ENCODE measurements at places on chromosomes 6 and 20. TPM values are rescaled to one million over a fixed set of nuclear protein-coding genes. Genes with fewer than 3 reads are reported as not detected.

The SLC24A3 gene
- not detected for total RNA-seq

The SPTLC3 gene
- 2.6 TPM for total RNA-seq

The NRN1 gene
- total RNA-seq = 1.1 TPM

The SLC22A2 gene
- total RNA-seq = not detected

The CALHM4 gene
- not detected for total RNA-seq

The SLC17A3 gene
- not detected for total RNA-seq

The RIN2 gene
- total RNA-seq = 17.5 TPM

The ADISSP gene
- 62.0 TPM for total RNA-seq

The RAD21L1 gene
- total RNA-seq = 1.2 TPM

The TBC1D20 gene
- 18.2 TPM for total RNA-seq

The TGM2 gene
- 137 TPM for total RNA-seq

The KHDC1 gene
- 2.3 TPM for total RNA-seq

The SIRT5 gene
- total RNA-seq = 4.6 TPM

The VNN1 gene
- under 0.01 TPM for total RNA-seq

The RUNX2 gene
- total RNA-seq = 13.1 TPM

The DYNLT2 gene
- total RNA-seq = 2.5 TPM

All from epithelial cell of proximal tubule (primary cell).